Astrocyte of the cerebellum (primary cell): ENCODE measurements at places on chromosomes 1 and 21.

GRCh38 chr1:172006660-172007059, 165.4 kb downstream of the DNM3 start:
- no peak for DNase-seq

DNA sequence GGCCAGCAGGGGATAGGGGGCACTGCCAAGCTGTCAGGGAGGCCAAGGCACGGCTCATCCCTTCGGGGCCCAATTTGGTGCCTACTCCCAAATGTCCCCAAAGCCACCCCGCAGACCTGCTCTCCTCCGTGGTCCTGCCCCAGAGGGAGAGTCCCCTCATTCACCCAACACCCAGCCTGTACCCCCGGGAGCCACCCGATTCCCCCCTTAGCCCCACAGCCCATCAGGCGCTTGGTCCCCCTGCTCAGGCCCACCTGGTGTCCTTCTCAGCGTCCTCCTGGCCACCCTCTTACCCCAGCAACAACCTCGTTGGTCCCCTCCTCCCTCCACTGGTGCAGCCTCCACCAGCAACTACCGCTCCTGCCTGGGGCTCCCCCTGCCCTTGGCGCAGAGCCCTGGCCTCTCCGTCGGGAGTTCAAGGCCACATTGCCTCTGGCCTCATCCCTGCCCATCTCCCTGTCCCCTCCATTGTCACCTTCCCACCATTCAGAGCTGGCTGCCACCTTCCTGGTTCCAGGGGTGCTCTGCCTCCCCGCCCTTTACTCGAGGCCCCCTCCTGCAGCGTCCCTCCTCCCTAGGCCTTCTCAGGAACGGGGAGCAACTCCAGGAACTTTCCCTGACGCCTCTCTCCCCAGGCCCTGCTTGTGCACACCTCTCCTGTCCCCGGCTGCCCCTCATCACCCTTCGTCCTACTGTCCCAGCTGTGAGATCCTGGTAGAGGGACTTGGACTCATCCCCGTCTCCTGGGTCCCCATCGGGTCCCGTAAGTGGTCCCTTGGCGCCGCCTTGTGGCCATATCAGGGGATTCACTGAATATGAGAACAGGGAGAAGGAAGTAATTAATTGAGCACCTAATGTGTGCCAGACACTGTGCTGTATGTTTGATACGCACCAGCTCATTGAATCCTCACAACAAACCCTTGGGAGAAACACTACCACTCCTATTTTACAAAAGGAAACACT, 73.9 kb downstream of the RAP1GAP start:
- DNase-seq, result peak; percentile 11

DNA sequence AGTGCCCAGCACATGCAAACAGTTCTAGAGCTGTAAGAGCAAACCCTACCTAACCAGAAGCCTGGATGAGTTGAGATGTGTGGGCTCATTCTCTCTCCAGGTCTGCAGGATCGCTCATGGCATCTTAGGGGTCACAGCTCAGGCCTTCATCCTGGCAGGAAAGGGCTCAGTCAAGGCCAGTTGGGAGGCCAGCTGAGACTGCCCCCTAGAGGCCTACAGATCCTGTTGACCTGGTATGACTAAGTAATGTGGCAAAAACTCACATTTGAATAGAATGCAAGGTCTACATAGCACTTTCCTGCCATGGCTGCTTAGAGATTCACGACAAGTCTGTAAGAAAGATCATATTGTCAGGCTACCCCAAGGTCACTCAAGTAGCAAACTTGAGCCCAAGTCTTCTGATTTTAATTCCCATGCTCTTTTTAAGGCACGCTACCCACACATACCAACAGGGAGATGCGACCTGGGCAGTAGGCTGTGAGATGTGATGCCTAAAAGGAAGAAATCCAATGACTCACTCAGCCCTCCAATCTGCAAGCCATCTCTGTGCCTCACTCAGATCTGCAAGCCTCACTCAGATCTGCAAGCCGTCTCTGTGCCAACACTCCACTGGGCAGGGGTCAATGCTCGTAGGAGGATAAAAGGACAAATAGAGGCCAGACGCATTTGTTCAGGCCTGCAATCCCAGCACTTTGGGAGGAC, 5.1 kb upstream of the CAPN8 start:
- no peak for DNase-seq

DNA sequence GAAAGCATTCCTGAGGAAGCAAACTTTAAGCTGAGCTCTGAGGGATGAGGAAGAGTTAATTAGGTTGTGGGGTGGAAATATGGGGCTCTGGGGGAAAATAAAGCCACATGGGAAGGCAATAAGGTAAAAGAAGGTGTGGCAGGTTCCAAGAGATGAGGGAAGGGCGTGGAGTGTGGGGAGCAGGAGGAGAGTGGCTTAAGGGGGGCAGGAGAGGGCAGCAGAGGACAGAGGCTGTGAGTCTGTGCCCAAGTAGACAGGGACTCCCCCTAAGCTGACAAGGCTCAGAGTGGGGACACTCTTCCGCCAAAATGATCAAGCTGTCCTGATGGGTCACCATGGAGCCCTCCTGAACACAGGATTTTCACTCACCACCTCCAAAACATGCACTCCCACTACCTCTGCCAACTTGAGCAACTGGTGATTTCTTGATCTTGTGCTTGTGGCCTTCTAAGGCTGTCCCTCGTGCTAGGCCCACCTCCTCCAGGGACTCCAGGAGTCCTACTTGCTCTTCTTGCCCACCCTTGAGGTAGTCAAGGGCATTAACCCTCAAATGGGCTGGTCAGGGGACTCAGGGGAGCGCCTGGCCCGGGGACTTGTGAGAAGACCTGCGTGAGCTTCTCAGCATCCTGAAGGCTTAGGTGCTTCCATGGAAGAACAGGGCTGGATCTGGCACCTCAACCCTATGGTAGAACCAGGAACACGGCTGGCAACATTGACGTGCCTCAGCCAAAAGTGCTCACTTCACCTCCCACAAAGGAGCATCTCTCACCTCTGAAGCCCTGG, 23.4 kb downstream of the DMAP1 start:
- no peak for DNase-seq

DNA sequence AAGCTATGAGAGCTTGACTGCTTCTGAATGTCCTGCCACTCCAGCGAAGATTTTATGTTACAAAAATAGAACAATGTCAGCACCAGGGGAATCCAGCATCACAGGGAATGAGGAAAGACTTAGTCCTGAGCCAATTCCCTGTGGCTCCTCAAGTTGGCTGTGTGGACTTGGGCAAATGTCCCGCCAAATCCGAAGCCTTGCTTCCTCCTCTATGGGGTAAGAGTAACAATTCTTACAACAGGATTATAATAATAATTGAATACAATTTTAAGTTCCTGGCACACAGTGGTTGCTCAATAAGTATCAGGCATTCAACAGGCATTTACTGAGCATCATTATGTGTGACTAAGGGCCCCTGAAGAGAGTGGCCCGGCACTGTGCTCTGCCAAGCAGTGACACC, 44.4 kb downstream of the STPG1 start:
- DNase-seq, result no peak

- no peak for DNase-seq
Measured at GRCh38 chr21:43312751-43313169, 114.2 kb downstream of the SIK1 start.

- DNase-seq, result no peak
Measured at GRCh38 chr1:9591669-9592509, 3.2 kb downstream of the TMEM201 start.

DNA sequence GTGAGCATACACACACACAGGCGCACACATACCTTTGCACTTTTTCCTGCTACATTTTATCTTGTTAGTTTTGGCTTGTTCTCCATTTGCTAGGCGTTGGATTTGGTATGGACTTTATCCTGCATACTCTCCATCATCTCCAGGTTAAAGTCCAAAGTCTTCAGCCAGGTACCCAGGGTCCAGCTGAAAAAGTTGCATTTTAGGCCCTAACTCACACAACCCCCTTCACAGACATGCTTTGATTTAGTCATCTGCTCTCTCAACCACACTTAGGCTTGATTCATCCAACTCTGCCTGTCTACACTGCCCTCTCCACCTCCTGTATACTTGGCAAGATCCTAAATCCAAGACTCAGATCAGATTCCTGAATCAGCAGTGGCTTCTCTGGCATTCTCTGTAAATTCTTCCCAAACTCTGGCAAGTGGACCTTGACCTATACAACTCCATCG, 10.7 kb upstream of the LAMB3 start:
- no peak for DNase-seq

DNA sequence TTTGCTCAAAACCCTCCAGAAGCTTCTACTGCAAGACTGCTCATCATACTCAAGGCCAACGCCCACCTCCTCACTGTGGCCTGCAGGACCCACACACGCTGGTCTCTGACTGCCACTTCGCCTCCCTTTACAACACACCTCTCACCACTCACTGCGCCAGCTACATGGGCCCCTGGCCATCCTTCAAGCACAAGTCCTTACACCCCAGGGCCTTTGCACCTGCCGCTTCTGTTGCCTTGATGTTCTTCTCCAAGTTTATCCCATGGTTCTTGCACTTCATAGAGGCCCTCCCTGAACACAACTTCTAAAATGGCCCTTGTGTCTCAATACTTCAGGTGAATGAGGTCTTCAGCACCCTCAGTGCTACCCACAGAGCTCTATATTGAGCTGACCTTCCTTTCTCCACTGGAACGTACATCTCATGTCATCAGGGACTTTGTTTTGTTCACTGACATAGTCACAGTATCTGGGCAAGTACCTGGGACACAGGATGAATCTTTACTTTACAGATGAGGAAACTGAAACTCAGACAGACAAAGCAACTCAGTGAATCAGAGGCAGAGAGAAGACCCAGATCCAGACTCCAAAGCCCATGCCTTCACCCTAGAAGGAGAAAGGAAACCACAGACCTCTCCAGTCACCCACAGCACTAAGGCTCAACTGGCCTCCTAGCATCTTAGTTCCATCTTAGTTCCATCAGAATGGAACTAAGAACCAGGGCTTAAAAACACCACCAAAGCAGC, 34.7 kb upstream of the CLSTN1 start:
- DNase-seq, result no peak

DNA sequence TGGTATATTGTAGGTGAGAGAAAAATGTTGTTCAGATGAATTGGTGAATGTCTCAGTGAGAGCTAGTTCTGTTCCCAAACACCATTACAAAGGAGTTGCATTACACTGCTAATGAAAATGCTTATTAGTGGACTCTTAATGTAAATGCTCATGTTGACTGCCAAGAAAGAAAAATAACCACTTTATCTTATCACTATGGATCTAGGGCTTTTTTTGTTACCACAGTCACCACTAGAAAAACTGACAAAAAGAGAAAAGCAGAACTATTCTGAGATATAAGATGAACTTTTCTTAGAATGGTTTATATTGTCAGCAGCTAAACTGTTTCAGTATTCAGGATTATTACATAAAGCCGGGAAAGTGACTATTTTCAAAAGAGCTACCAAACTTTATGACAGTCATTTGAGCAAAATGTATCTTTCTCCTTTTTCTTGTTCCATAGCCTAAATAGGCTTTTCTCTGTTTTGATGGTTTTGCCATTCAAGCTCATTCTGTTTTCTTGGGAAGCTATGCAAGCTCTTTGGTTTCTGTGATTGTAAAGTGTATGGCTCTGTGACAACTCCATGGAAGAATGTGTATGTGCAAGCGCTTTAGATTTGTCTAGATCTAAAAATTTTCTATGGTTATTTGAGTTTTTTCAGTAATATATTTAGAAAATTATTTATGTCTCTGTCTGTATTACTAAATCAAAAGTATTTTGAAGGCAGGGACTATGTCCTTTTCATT, 64.2 kb upstream of the DPH5 start:
- DNase-seq, result no peak

DNA sequence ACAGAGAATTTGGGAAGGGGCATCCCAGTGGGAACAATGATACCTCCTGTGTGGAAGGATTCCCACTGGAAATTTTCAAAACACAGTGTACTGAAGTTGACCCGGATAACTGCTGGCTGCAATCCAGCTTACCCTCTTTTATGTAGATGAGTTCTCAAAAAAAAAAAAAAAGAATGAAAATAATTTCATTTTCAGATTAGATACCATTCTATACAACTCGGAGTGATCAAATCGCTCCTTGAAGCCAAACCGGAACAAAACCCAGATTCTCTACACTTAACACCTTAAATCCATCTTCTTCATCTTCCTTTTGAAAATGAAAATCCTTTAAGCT, 69.1 kb downstream of the KAZN start:
- DNase-seq, result no peak

GRCh38 chr21:42616446-42616845, 37.0 kb upstream of the PDE9A start:
- no peak for DNase-seq

DNA sequence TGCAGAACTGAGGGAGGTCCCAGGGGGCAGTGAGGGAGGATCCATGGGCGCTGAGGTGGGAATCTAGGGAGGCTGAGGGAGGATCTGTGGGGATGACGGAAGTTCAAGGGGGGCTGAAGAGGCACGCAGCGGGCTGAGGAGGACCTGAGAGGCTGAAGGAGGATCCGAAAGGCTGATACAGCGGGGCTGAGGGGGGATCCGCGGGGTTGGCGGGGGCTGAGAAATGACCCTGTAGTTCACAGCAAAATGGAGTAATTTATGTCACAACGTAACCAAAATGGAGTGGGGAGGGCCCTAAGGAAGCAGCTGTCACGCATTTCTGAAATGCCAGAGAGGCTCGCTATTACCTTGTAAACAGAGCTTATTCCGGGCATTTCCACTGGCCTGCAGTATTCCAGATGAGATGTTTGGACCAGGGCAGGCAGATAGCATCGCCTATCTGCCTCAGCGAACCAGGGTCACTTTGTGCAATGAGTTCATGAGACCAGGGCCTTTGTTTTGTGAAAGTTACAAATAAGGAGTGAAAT, 926 bp upstream of the MRPL55 start:
- DNase-seq, result no peak
